ENCODE measurements at places on chromosomes 7 and 10.

- DNase-seq: no peak
Measured at GRCh38 chr7:153457746-153458145, 594.5 kb upstream of the DPP6 start.

DNA sequence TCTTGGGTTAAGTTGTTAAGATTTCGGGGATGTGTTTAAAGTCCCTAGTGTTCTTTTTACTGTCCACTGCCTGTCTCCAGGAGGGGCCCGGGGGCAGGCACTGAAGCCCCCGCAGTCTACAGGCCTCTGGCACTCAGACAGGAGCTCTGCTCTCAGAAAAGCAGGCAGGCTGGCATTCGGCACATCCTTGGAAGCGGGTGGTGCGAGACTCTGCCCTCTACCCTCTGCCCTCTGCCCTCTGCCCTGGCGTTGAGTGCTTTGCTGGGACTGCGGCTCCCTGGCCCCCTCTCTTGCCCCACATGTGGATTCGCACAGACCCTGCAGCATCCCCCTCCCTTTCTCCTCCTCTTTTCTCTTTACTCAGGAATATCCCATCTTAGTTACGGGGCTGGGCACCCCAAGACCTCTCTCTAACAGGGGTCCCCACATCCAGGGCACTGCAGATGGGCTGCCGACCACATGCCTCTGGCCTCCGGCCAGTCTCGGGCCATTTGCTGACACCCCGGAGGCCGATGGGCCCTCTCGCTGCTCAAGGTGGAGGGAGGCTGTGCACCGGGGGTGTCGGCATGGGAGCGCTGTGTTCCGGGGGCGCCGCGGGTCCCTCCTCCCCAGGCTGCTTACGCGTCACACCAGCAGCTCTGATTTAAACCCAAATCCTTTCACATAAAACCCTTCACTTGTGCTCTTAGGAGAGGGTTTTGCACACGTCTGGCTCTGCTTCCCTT lies 479.9 kb downstream of the DNAJB6 start:
- no peak for DNase-seq

DNA sequence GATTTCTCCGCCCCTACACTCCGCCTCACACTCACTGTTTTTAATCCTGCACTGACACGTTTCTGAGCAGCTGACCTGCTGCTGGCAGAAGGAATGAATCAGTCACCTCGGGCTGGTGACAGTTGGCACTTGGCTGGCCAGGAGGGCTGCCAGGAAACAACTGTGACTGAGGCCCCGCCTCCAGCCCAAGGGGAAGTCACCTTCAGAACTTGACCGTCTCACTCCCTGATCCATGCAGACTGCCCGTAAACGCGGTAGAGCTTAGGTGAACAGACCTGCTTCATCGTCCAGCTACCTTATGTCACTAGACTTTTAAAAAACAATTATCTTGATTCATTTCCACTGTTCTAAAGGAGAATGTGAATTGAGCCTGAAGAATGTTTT lies 107.5 kb downstream of the DOCK1 start:
- DNase-seq: no peak

- DNase-seq: no peak
Measured at GRCh38 chr7:42319631-42320030, 82.6 kb upstream of the GLI3 start.

Data from putamen (tissue), 1 donor.